ENCODE measurements at places on chromosomes 12 and 14.

GRCh38 chr12:58269476-58269875 is 328.1 kb downstream of the ATP23 start:
- no peak for DNase-seq

DNA sequence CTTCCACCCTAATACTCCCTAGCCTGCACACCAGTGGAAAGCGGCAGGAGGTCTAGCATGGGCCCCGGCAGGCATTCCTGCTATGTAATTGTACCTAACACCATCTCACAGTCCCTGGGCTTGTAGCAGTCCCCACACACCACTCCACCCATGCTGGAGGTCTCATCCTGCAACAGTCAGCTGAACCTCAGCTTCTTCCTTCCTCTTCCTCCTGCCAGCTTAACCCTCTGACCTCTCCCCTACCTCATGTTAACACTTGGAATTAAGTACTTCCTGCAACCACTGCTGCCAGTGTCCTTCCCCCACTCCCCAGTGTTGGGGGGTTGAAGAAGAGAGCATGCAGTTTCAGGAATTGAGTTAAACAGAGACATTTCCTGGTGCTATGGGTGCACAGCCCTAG is 7.6 kb downstream of the ADCY4 start:
- no peak for DNase-seq

DNA sequence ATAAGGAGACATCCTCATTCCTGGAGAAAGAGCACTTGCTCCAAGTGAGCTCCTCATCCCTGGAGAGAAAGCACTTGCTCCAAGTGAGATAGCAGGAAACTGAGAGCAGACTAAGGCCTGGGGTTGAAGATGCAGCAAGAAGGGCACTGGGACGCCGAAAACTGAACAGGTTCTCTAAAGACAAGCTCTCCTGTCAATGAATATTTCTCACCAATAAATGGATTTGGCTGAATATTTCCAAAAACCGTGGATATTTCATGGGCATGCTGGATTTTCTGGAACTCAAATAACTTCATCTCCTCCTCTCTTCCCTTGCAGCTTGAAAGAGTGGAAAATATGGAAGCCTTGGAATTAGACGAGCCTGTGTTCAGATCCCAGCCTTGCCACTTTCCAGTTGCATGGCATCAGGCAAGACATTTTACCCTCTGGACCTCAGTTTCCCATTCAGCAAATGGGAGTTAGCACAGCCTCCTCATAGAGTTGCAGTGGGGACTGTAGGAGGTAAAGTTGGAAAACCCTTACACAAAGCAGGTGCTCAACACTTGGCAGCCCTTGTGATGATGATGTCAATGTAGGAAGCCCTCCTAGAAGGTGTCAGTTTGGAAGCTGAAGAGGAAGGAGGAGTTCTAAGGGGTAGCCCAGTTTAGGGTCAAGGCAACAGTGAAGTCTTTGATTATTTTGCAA is 4.4 kb upstream of the KRT76 start:
- DNase-seq, result no peak

DNA sequence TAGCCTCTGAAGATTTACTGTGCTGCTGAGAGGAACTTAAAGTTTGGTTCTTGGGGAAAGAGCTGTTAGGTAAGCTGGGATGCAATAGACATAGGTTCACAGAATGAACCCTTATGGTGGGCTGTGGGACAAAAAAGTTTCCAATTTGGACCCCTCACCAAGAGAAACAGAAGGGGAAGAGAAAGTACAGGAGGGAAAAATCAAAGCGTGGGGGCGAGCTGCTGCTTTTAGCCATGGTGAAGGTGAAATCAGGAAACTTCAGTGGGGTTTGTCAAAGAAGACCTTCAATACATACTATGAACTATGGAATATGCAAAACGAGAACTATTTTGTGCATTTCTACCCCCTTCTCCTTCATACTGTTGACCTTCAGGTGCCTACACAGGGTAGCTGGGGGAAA is 10.6 kb upstream of the NINJ2 start:
- DNase-seq, result no peak

GRCh38 chr14:28774764-28775735 is 8.5 kb downstream of the FOXG1 start:
- no peak for DNase-seq

DNA sequence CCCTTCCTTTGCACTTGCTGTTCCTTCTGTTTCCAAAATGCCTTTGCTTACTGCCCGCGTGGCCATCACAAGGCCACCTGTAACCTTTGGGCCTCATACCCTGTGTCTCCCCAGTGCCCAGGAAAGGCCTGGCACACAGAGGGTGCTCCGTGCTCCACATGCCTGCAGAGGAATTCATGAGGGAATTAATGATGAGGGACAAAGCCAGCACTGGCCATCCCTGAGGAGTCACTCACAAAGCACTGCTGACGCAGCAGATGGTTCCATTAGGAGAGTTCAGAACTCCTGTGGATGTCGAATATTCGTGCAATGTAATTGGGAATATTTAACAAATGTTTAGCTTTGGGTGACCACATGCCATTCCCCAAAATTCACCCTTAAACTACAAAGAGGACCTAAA is 49.6 kb upstream of the PRMT8 start:
- no peak for DNase-seq

Data from NCI-H2227 treated with DMSO at 0.1 percent for 48 hours (cell line).